GM12891 (cell line): ENCODE measurements at places on chromosomes 5 and 9.

- DNase-seq: no peak
These were observed 110.8 kb upstream of the SLC1A3 start for GRCh38 chr5:36495611-36496010.

- no peak for DNase-seq
These were observed 7.9 kb upstream of the SYK start for GRCh38 chr9:90793729-90794128.

GRCh38 chr5:99949361-99949760, 585.8 kb upstream of the FAM174A start:
- no peak for DNase-seq

- DNase-seq: no peak
These were observed 96.4 kb downstream of the DIRAS2 start for GRCh38 chr9:90546200-90546599.

- DNase-seq: no peak
These were observed 9.1 kb upstream of the TRPM3 start for GRCh38 chr9:71130521-71130920.

DNA sequence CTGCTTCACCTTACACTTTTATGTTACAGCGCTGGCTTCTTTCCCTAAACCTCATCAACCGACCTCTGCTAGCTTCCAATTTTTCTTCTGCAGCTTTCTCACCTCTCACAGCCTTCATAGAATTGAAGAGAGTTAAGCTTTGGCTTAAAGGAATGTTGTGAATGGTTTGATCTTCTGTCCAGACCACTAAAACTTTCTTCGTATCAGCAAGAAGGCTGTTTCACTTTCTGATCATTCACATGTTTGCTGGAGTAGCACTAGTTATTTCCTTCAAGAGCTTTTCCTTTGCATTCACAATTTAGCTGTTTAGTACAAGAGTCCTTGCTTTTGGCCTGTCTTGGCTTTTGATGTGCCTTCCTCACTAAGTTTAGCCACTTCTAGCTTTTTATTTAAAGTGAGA, 49.5 kb downstream of the NR3C1 start:
- DNase-seq: no peak

DNA sequence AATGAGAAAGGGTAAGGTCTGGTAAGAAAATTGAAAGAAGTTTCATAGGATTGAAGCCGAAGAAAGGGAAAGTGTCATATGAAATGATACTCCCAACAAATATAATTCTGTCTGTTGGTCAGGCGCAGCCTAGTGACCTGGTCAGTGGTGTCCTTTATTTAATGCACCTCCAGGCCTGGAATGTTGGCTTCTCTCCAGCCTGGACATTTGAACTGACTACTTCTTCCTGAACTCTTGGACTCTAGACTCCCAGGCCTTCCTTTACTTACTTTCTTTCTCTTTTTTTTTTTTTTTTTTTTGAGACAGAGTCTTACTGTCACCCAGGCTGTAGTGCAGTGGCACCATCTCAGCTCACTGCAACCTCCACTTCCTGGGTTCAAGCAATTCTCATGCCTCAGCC, 1381.5 kb upstream of the WWC1 start:
- no peak for DNase-seq

DNA sequence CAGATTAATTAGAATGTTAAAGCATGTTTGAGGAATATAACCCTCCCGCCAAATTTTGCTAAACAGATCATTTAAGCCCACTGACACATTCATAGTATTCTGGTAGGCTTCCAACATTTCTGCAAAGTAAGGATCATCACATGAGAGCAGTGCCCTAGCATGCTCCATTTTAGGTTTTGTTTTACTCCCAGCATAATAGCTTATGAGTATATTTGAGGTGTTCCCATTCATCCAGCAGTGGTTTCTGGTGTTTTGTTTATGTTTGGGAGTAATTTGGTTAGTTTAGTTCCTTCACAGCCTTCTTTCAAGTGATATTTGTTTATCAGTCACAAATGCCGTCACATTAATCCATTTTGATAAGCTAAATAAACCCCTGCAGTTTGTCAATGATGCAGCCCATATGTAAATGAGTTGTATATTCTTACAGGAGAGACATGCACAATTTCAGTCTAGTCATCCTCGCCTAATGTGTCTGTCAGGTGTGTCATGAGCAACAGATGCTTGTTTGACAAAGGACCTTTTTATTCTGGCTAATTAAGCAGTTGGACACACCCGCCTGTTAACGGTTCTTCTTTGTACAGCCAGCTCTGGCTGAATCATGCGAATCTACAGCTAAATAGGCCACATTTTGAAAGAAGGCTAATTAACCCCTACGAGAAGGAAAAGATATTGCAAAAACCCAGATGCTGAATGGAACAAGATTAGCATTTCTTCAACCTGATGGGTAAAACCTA, 124.4 kb downstream of the RFX3 start:
- no peak for DNase-seq

DNA sequence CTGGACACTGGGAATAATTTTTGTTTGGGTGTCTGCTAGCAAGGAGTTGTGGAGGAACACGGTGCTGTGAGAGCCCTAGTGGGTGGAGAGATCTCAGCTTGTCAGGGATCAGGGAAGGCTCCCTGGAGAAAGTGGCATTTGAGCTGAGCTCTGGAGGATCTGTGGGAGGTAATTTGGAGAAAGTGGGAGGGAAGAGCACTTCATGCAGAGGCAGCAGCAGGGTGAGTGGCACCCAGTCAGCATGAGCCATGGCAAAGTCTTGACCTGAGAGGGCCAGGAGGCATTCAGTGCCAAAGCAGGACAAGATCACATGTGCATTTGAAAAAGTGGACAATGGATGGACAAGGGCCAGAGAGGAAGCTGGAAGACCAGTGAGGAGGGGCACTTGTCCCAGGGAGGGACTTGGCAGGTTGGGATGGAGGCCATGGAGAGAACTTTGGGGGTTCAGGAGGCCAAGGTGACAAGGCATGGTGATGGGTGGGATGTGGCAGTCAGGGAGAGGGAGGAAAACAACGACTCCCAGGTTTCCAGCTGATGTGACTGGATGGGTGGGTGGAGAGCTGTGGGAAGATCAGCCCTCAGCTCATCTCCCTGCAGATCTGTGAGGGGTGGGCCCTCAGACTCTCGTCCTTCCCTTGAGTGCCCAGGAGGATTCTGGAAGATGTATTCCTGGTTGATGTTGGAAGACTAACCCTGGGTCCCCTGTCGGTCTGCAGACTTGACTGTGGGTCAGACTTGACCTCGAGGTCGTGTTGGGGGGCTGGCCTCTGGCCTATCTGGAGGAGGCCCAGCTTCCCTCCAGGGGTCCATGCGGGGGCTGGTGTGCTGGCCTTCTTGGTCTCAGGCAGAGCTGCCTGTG, 68.9 kb upstream of the PITX1 start:
- no peak for DNase-seq

DNA sequence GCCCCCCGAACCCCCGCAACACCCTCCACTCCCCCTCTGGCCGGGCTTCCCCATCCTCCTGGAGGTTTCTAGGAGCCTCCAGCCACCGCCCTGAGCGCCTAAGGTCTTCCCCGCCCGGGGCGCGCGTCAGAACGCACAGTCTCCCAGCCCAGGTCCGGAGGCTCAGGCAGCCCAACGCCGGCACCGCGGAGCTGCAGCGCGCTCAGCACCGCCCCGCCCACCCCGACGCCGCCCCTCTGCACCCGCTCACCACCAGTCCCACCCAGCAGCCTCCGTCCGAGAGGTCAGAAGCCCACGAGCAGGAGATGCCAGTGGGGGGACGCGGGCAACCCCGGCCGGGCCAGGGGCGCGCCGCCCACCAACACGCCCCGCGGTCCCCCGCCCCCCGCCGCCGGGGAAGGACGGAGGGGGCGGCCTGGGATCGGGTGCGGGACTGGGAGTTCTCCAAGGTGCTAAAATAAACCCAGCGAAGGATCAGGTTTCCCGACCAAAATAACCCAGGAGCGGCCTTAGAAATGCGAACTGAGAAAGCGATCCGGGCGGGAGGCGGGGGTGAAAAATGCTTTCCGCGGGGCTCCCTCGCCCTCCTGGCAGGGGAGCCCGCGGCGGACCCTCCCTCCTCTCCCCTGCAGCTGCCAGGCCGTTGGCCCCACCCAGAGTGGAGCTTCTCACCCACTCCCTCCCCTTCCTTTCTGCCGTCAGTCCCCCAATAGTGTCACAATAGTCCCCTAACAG, 6.5 kb upstream of the FAM78A start:
- DNase-seq: no peak

- DNase-seq: no peak
These were observed 3.9 kb downstream of the FAM13B start for GRCh38 chr5:138028971-138029365.

GRCh38 chr9:113488071-113488470, 24.5 kb downstream of the RGS3 start:
- DNase-seq: no peak

- DNase-seq: no peak
These were observed 6.6 kb downstream of the RACK1 start for GRCh38 chr5:181236954-181237641.

DNA sequence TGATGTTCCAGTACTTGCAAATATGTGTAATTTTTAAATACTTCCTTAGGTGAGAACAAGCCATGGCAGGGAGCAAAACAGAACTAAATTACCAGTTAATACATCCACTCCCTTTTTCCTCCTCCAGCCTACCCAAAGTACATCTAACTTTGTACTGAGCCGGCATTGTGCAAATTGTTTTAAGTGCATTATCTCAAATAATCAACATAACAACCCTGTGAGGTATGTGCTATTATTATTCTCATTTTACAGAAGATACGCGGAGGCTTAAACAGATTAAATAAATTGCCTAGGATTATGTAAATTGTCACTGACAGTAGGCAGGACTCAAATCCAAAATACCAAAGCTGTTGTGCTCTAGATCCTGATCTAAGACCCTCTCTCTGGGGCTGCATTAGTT, 55.5 kb upstream of the KLF4 start:
- DNase-seq: no peak
